ENCODE measurements at places on chromosomes 3 and 15. TPM values are rescaled to one million over a fixed set of nuclear protein-coding genes. Genes with fewer than 3 reads are reported as not detected.
A peak's percentile ranks its signal among the peaks of the same experiment; 100 is the strongest.

GRCh38 chr3:38990621-38991020 is 61.1 kb downstream of the SCN11A start:
- no peak for ATAC-seq

GRCh38 chr15:69719527-69720240 is 267.1 kb downstream of the RPLP1 start:
- ATAC-seq: peak; percentile 98

DNA sequence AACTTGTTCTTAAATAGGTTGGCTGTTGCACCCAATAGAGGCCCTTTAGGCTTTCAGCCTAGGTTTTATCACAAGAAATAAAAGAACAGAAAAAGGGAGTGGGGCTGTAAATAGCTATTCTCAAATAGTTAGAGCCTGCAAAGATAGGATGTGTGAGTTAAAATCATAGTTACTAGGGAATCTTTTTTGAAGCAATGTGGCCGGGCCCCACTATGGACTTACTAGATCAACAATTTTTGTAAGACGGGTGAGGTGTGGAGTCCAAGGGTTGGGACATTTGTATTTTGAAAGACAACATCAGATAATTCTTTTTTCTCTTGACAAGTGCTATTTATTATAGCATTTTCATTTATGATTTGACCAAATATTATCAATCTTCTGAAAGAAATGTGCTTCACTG is 5.8 kb downstream of the NECTIN3 start:
- no peak for ATAC-seq

The PPARG gene
- 9.9 TPM for total RNA-seq

GRCh38 chr3:13845806-13846205 is 34.1 kb downstream of the WNT7A start:
- ATAC-seq: no peak

The GOLGA6C gene
- total RNA-seq: not detected

The DOCK3 gene
- 25.7 TPM for total RNA-seq

- no peak for ATAC-seq
These were observed 4.1 kb upstream of the PSMA4 start for GRCh38 chr15:78536134-78536533.

The CLDN16 gene
- not detected for total RNA-seq

The KLHDC8B gene
- 29.7 TPM for total RNA-seq

- ATAC-seq: peak; percentile 38
These were observed 87.3 kb downstream of the CACNA1D start for GRCh38 chr3:53581671-53582070.

The CNTN3 gene
- total RNA-seq: 0.63 TPM

The RYR3 gene
- 2.3 TPM for total RNA-seq

- no peak for ATAC-seq
These were observed 110.1 kb upstream of the MLF1 start for GRCh38 chr3:158460926-158461325.

DNA sequence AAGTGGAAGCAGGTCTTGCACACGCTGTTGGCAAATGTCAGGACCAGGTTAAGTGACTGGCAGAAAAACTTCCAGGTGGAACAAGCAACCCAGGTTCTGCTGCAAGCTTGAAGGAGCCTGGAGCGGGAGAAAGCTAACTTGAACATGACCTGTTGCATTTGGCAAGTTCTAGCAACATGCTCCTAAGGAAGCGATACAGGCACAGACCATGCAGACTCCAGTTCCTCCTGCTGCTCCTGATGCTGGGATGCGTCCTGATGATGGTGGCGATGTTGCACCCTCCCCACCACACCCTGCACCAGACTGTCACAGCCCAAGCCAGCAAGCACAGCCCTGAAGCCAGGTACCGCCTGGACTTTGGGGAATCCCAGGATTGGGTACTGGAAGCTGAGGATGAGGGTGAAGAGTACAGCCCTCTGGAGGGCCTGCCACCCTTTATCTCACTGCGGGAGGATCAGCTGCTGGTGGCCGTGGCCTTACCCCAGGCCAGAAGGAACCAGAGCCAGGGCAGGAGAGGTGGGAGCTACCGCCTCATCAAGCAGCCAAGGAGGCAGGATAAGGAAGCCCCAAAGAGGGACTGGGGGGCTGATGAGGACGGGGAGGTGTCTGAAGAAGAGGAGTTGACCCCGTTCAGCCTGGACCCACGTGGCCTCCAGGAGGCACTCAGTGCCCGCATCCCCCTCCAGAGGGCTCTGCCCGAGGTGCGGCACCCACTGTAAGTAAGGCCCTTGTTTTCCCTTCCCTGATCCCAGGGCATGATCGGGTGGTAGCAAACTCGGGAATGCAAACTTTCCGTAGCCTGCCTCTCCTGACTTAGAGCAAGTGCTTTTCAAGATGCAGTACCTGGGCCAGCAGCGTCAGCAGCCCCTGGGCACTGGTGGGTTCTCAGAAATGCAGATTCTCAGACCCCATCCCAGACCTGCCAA is 759 bp downstream of the GALNT15 start:
- no peak for ATAC-seq

DNA sequence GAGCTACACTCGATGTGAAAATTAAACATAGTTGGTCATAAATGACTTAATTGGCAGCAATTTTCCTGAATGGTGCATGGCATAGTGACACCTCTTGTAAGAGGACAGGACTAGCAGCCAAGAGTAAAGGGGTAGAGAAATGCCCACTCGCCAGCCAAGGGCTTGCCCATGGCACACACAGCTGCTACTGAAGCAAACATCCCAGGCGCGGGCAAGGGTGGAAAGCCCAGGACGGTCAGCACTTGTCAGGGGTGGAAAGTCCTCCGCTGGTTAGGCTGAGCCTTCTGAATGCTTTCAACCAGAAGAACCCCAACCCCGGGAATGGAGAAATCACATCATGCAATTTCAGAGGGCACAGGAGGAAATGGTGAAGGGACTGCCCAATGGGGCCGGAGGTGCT is 31.6 kb downstream of the BDH1 start:
- no peak for ATAC-seq

The P2RY14 gene
- 0.18 TPM for total RNA-seq

The ARPIN gene
- total RNA-seq: 9.3 TPM

DNA sequence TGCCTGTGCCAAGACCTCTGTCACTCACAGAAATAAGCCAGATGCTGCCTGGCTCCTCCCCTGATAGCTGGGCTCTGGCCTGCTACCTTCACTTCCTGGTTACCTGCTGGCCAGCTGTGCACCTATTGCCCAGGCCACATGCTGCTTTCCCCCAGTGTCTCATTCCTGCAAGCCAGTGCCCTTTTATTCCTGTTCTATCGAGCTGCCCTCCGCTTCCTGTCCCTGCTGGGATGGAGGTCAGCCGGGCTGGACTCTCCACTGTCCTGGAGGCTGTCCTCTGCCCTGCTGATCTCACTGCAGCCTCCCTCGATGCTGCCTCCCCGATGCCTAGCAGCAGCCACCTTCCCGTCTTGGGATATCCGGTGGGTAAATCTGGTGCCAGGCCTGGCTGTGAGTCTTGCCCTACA is 37.0 kb upstream of the SNRPA1 start:
- no peak for ATAC-seq

DNA sequence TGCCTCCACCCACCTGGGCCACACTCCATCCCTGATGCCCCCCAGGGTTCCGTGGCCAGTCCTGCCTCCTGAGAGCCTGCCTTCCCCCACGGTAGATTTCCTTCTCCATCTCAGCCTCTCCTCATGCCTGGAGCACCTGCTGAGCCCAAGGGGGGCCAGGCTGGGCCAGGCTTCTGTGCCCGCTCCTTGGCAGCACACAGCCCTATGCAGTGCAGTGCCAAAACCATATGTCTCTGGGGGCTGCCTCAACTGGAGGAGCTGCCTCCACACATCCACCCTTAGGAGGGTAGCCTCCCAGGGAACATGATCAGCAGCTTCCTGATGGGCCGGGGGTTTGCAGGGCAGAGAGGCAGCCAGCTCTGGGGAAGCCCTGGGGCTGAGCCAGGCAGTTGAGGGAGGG is 24.6 kb upstream of the GATA2 start:
- ATAC-seq: no peak

DNA sequence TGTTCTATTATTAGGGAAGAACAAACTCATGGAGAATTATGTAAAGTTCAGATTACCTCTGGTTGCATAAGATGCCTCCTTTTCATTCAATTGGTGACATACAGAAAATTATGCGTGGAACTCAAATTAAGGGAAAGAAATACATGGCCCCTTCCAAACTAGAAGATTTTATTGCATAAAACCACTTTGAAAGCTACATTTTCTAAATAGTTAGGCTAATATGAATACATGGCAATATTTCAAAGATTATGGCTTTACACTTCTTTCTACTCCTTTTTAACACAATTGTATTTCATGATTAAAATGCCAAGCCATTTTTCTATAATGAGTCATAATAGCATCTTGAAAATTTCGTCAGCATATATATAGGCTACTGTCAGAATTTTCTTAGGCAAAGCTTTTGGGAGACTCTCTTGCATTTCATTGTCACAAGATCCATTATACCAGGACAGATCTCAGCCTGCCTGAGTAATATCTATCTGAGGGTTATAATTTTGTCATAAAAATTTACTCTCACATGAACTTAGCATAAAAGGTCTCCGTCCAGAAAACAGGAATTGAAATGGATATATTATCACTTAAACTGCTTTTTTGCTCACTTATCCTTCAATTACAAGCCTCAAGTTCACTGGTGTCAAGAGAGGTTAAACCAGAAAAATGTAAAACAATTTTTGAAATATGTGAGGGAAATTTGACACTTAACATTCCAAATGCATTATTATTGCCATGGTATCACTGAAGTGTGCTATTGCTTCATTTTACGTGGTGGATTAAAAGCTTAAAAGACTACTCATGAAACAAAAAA is 37.1 kb downstream of the CPA3 start:
- no peak for ATAC-seq

DNA sequence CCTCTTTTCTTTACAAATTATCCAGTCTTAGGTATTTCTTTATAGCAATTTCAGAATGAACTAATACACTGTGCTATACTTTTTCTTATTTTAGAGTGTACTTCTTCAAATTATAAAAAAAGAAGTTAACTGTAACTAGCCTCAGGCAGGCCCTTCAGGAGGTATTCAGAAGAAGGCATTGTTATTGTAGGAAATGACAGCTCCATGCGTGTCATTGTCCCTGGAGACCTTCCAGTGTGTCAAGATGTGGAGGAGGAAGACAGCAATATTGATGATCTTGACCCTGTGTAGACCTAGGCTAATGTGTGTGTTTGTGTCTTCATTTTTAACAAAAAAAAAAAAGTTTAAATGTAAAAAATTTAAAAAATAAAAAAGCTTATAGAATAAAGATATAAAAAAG is 55.5 kb downstream of the IL12A start:
- no peak for ATAC-seq

GRCh38 chr3:100076731-100077529 is 37.4 kb downstream of the FILIP1L start:
- no peak for ATAC-seq

GRCh38 chr15:93428807-93429351 is 339.9 kb upstream of the RGMA start:
- ATAC-seq: no peak

DNA sequence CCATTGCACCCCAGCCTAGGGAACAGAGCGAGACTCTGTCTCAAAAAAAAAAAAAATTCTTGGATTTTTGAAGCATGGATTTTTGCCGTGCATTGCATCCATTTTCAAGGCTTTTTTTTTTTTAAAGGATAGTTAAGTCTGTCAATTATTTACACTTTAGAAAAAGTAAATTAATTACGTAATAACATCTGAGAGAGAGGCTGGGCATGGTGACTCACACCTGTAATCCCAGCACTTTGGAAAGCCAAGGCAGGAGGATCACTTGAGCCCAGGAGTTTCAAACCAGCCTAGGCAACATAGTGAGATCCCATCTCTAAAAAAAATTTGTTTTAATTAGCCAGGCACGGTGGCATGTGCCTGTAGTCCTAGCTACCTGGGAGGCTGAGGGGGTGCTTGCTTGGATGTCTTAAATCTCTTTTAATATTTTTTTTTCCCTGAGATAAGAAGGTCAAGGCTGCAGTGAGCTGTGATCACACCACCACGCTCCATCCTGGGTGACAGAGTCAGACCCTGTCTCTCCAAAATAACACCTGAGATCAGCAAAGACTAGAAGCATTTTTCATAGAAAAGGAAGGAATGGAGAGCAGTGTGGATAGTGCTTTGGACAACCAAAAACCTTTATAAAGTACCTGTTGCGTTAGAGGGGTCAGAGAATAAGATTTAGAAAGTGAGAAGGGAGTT is 6.8 kb upstream of the SENP7 start:
- no peak for ATAC-seq

DNA sequence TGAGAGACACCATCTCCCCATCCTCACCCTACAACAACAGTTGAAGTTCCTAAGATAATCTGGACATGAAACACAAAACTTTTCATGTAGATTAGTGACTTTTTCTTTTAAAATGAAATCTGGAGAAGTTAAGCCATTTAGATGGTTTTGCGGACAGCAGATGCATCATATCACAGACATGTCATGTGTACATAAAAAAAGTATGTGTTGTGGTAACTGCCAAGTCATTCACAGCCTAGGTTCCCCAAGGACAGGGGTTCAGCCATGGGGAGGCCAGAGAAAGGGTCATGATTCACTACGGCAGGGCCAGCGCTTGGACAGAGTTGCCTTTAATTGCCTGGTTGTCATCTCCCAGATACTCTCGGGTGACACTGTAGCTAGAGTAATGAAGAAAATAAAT is 163.2 kb downstream of the PDZRN3 start:
- no peak for ATAC-seq

DNA sequence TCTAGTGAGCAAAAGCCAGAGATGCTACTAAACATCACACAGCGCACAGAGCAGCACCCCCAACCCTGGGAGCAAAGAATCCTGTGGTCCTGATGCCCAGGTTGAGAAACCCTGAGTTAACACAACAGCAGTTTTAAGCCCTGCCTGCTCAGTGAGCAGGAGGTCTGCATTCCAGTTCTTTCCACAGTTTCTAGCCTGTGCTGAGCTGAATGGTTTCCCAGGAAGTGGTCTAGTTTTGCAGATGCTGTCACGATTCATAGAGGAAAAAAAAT is 171.1 kb upstream of the PROK2 start:
- no peak for ATAC-seq

- ATAC-seq: peak; percentile 61
These were observed 318.0 kb downstream of the FGF12 start for GRCh38 chr3:192409201-192409837.

The MSL2 gene
- 23.3 TPM for total RNA-seq

The CPNE9 gene
- total RNA-seq: 0.38 TPM

GRCh38 chr3:134059671-134060560 is 30.2 kb upstream of the SLCO2A1 start:
- peak; percentile 60 for ATAC-seq

DNA sequence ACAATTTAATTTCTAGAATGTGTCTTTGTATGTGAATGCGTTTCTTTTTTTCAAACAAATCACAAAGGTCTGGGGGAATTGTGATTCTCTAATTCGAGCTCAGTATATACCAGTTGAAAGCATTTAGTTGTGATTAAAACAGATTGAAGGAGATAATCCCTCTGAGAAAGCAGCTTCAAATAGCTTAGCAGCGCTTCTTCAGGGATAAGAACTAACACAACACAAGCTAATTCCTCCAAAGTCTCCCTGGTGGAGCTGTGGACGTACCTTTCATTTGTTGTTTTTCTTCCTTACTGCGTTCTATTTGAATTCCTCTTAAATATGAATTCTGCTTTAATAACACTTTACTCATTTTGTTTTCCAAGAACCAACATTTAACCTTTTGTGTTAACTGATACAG is 286.7 kb downstream of the ROBO2 start:
- no peak for ATAC-seq

The SSUH2 gene
- total RNA-seq: 1.7 TPM

All from motor neuron (in vitro differentiated cells).